ENCODE measurements at places on chromosomes 11 and 22. TPM values are rescaled to one million over a fixed set of nuclear protein-coding genes. Genes with fewer than 3 reads are reported as not detected.

Gene KCNQ1OT1
- total RNA-seq = 0.81 TPM

Gene NAALAD2
- not detected for total RNA-seq

DNA sequence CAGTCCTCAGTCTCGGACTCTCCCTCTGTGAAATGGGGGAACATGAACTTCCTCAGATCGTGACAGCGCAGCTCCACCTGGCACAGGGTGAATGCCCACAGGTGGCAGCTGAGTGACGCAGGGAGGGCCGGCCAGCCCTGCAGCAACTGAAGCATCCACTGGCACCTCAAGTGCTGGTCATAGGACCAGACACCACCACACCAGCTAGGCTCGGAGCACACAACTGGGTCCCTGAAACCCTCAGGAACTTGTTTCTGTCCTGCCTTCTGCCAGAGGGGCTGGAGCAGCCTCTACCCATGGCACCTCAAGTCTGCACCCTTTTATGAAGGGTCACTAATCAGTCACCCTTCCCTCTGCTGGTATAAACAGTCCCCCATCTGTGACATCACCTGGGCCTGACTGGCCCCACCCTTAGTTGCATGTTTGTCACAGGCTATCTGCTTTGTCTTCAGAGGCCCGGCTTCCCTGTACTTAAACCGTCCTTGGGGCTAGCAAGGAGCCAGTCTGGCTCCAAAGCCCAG lies 7.4 kb upstream of the CDC42BPG start:
- no peak for DNase-seq

GRCh38 chr11:102802341-102802740 lies 4.4 kb upstream of the MMP1 start:
- DNase-seq = peak; percentile 24

DNA sequence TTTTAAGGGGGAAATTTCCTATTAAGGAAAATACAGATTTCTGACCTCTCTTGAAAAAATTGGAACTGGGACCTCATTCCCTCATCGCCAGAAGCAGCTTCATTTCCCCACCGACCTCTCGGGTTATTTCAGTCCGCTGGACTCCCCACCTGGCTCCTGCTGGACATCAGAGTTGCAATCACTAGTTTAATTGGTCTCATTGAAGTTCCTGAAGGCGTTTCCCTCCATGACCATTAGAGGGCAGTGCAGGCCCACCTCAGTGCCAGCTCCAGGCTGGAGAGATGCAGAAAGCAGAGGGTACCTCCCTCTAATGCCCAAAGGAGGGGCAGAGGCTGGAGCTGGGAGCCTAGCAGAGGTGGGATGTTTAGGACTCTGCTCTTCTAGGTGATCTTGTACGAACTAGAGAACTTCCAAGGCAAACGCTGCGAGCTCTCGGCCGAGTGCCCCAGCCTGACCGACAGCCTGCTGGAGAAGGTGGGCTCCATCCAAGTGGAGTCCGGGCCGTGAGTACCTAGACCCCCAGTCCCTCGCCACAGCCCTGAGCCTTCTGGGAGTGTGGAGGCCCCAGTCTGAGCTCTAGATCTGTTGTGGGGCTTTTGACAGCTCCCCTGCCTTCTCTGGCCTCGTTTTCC lies 2.7 kb downstream of the CRYBB3 start:
- peak; percentile 38 for DNase-seq

DNA sequence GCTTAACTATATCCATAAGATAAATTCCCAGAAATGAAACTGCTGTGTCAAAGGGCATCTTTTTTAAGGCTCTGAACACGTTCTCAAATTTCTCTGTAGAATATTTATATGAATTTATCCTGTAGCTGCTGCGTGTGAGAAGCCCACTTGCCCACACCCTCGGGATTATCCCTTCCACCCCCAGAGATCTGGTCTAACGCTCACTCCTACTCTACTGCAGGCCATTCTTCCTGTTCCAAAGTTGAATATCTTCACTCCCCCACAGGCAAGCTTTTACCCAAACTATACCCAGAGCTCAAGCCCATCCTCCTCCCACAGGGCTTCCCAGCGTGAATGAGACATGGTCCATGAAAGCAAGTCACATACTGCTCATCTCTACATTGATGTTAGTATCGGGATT lies 24.9 kb downstream of the SIAE start:
- no peak for DNase-seq

GRCh38 chr11:105092256-105093239 lies 47.0 kb downstream of the CARD18 start:
- no peak for DNase-seq

DNA sequence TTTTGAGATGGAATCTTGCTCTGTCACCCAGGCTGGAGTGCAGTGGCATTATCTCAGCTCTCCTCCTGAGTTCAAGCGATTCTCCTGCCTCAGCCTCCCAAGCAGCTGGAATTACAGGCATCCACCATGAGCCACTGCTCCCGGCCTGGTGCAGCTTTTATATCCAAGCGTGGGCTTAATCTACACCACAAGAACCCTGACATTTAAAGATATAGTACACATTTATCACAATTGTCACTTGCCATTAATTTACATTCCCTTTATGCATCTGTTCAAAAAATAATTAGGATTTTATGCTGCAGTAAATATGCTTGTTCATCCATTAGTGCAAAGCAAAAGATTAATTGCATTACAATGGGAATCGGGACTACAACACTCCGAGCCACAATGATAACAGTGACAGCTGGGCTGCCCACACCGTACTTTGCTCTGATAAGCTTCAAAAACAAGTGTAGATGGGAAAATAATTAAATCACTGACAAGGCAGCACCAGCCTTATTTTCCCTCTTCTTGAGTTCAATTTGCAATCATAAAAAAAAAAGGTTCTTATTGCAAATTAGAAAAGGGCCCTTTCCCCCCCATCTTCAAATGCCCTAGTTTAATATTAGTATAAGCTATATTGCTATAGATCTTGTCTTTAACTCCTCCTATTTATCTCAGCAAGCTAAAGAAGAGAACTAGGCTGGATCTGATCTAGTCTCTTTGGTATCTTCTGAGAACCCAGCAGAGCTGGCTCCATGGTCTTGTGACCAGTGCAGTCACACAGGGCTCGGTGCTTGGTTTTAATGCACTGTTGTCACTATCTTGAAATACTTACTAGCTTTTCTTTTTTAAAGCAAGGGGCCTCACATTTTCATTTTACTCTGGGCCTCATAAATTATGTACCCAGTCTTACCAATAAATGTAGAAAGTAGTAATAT lies 206.2 kb upstream of the LRRC4C start:
- DNase-seq = no peak

DNA sequence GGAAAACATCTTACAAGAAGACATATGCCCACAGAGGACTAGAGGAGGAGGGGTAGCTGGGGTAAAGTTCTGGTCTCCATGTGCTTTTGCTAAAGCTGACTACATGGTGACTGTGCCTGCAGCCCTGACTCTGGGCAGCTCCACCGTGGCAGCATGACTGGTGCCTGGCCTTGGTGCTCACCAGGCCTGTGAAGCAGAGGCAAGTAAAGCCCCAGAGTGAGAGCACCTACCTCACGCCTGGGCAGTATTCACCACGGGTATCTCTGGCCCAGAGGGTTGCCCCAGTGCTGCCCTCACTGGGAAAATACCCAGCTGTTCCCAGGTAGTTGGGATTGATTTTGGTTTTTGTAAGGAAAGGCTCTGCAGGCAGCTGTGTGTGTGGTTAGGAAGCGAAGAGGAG lies 78.3 kb downstream of the CTTN start:
- DNase-seq = no peak

All from A172 (cell line).